ENCODE measurements at places on chromosomes 7 and 10.

- no peak for DNase-seq
Measured at GRCh38 chr10:119852277-119852676, 20.4 kb downstream of the MCMBP start.

GRCh38 chr7:132115758-132116157 is 460.5 kb downstream of the PLXNA4 start:
- no peak for DNase-seq

GRCh38 chr10:68105820-68106219 is 3.5 kb upstream of the MYPN start:
- DNase-seq: no peak

GRCh38 chr10:70303730-70304129 is 19.9 kb upstream of the NPFFR1 start:
- DNase-seq: no peak

GRCh38 chr10:114401195-114401791 is 3.0 kb downstream of the AFAP1L2 start:
- DNase-seq: no peak

GRCh38 chr10:8088504-8088903 is 34.0 kb downstream of the GATA3 start:
- DNase-seq: no peak

- DNase-seq: no peak
Measured at GRCh38 chr7:148695953-148696352, 2.8 kb upstream of the CUL1 start.

GRCh38 chr7:140036224-140036962 is 26.4 kb downstream of the PARP12 start:
- no peak for DNase-seq

- no peak for DNase-seq
Measured at GRCh38 chr7:73983437-73984164, 44.4 kb upstream of the ELN start.

DNA sequence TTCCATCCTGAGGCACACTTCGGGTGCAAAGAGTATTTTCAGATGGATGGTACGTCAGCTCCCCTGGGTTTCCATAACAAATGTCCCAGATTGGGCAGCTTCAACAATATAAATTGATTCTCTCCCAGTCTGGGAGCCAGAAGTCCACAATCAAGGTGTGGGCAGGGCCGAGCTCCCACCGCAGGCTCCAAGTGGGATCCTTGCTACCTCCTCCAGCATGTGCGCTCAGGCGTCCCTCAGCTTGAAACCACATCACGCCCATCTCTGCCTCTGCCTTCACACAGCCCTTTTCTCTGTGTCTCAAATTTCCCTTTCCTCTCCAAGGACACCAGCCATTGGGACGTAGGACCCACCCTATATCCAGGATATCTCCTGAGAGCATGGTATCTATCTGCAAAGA is 153.5 kb downstream of the DIP2C start:
- DNase-seq: no peak

- DNase-seq: no peak
Measured at GRCh38 chr10:84341538-84341856, 13.1 kb downstream of the CCSER2 start.

- DNase-seq: no peak
Measured at GRCh38 chr7:107860981-107861652, 29.9 kb upstream of the DLD start.

- DNase-seq: no peak
Measured at GRCh38 chr10:37754538-37755323, 102.7 kb downstream of the ZNF248 start.

- no peak for DNase-seq
Measured at GRCh38 chr10:110269374-110270318, 35.1 kb downstream of the SMNDC1 start.
